Mesothelial cell of epicardium (in vitro differentiated cells): ENCODE measurements at places on chromosomes 12 and 14.

DNA sequence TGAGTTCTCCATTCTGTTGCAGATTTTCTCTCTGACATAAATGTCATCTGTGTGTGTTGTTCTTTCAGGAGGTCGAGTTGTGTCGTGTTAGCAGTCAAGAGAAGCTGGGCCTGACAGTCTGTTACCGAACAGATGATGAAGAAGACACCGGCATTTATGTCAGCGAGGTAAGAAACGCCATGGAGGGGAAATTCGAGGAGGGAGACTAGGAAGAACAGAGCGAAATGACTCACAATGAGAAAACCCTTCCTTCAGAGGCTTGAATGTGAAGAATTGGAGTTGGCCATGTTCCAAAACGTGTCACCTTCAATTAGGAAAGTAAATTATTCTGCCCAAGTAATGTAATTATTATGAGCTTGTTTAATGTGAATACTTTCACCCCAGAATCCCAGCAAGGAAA lies 364.5 kb downstream of the PDZRN4 start:
- no peaks in the 10 kb centered on the region for H3K36me3 ChIP-seq
- no peak overlapping the region for H3K4me3 ChIP-seq
- peaks cover 17% of the 10 kb centered on the region for H3K4me1 ChIP-seq
- DNase-seq: no peak
- H3K27me3 ChIP-seq: peaks cover 7% of the 10 kb centered on the region
- H3K27ac ChIP-seq: no peak overlapping the region

- H3K4me3 ChIP-seq: no peak overlapping the region
- H3K27ac ChIP-seq: no peak overlapping the region
- no peaks in the 10 kb centered on the region for H3K27me3 ChIP-seq
Measured at GRCh38 chr12:12460935-12461922, 101.4 kb downstream of the DUSP16 start.

DNA sequence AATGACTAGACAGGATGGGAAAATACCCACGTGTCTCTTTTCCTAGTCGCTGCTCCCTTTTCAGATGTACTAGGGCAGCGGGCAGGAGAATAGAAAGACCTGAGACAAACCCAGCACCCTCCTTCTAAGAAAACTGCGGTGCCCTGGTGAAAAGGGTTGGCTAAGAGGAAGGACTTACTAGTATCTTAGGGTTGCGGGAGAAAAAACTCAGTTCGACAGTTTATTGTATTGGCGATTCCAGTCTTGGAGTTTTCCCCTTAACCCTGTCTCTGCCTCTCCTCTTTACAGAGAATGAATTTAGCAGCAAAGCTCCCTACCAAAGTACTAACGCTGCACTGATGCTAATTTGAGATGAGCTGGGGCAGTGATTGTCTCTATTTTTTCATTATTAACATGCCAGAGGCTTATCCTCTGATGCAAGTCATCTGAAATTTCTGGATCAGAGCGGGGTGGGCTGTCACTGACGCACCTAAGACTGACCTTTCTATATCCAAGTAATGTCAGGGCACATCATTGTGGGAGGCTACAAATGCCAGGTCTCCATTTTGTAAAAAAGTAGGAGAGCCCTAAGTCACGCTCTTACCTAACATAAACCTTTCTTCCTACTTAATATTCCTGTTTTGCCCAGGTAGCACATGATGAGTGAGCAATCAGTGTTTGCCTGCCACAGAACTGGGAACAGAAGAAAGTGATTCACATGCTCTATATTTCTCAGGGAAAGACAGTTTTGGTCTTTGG lies 916 bp upstream of the PAWR start:
- H3K4me1 ChIP-seq: peaks cover 42% of the 10 kb centered on the region
- no peaks in the 10 kb centered on the region for H3K36me3 ChIP-seq
- H3K27ac ChIP-seq: peak overlapping the region; percentile 98
- H3K4me3 ChIP-seq: peak overlapping the region; percentile 85

- H3K4me1 ChIP-seq: peaks cover 85% of the 10 kb centered on the region
- H3K4me3 ChIP-seq: no peak overlapping the region
- H3K27me3 ChIP-seq: no peaks in the 10 kb centered on the region
- H3K36me3 ChIP-seq: no peaks in the 10 kb centered on the region
- peak; percentile 54 for DNase-seq
Measured at GRCh38 chr14:76918256-76918781, 92.1 kb downstream of the LRRC74A start.

DNA sequence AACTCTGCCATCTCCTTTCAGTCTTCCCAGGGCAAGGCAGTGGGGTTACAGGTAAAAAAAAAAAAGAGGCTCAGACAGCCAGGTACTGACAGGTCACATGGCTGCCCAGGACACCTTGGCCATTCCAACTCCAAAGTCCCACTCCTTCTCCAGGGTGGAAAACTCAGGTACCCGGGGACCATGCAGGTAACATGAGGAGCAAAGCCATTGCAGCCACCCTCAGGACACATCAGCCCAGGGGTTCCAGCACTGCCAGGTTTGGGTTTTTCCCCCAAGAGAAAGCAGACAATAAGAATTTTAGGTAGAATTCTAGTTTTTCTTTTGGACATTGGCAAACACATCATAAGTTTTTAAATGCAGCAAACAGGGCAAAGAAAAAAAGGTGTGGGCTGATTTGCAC lies 15.3 kb downstream of the FAM222A start:
- no peak for DNase-seq
- H3K27ac ChIP-seq: no peak overlapping the region
- H3K4me3 ChIP-seq: no peak overlapping the region
- no peaks in the 10 kb centered on the region for H3K36me3 ChIP-seq
- H3K27me3 ChIP-seq: peaks cover 18% of the 10 kb centered on the region

DNA sequence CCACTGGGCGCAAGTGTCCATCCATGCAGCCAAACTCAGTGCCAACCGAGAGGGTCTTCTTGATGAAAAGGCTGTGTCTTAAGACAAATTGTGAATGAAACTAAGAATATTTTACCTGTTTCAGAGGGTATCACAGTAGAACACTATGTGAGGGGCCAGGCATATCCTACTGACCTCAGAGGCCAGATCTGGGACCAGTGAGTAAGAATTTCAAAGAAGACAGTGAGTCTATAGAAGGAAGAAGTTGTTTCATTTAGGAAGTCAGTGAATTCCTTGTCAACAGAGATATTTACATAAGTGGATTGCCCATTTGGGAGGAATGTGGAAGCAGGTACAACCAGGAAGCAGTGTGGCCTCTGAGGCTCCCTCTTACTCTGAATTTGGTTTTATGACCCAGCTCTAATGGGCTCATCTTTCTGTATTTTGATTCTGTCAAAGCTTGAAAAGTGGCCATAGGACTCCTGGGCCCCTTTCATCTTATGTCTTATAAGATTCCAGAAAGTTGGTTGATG lies 137.4 kb downstream of the ZNF664 start:
- no peaks in the 10 kb centered on the region for H3K36me3 ChIP-seq
- H3K4me1 ChIP-seq: peaks cover 16% of the 10 kb centered on the region
- no peak for DNase-seq
- H3K4me3 ChIP-seq: no peak overlapping the region

- H3K4me1 ChIP-seq: peaks cover 39% of the 10 kb centered on the region
- H3K27me3 ChIP-seq: no peaks in the 10 kb centered on the region
- DNase-seq: no peak
- H3K36me3 ChIP-seq: no peaks in the 10 kb centered on the region
- H3K4me3 ChIP-seq: no peak overlapping the region
- H3K27ac ChIP-seq: peak overlapping the region; percentile 28
Measured at GRCh38 chr12:39393890-39394289, 49.0 kb downstream of the KIF21A start.

DNA sequence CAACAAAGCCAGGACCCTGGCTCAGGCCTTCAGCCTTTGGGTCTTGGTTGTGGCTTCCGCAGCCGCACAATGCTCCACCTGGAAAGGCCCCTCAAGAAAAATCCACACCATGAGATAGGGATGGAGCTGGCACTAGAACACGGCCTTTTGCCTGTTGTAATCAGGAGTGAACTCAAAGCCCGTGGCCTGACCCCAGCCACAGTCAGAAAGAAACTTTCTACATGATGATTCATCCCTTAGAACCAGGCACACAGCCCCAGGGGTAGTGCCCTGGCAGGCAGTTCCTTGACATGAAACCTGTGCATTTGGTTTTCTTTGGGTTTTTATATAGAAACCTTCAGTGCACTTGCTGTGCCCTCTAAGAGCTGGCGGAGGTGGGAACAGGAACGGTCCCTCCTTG lies 5.1 kb downstream of the CLMN start:
- peaks cover 15% of the 10 kb centered on the region for H3K36me3 ChIP-seq
- no peak for DNase-seq
- peaks cover 59% of the 10 kb centered on the region for H3K4me1 ChIP-seq
- no peaks in the 10 kb centered on the region for H3K27me3 ChIP-seq
- H3K27ac ChIP-seq: no peak overlapping the region
- no peak overlapping the region for H3K4me3 ChIP-seq

GRCh38 chr12:94260717-94261116 lies 112.3 kb downstream of the PLXNC1 start:
- H3K4me3 ChIP-seq: no peak overlapping the region
- peaks cover under 1% of the 10 kb centered on the region for H3K27me3 ChIP-seq
- H3K27ac ChIP-seq: peak overlapping the region; percentile 98
- peaks cover 51% of the 10 kb centered on the region for H3K4me1 ChIP-seq
- no peak for DNase-seq

GRCh38 chr12:110269622-110270124 lies 11.4 kb upstream of the ATP2A2 start:
- H3K4me3 ChIP-seq: peak overlapping the region; percentile 5
- no peak for DNase-seq
- H3K27me3 ChIP-seq: no peaks in the 10 kb centered on the region

DNA sequence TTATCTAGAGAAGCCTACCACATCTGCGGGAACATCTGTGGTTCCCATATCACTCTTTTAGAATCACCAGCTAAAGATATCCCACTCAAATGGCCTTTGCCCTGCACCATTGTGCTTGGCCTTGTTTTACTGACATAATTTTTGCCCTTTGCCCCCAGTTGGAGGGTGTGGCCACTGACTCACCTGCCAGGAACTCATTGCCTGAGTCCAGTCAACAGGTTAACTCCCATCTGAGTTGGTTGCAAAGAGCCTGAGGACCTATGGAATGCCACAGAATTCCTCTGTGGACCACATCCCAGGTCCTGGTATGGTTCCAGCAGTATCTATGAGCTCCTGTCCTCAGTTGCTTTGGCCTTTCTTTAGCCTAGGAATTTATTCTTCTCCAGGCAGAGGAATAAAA lies 55.7 kb upstream of the PTGR2 start:
- H3K27ac ChIP-seq: no peak overlapping the region
- peaks cover 20% of the 10 kb centered on the region for H3K4me1 ChIP-seq
- H3K36me3 ChIP-seq: no peaks in the 10 kb centered on the region

- no peaks in the 10 kb centered on the region for H3K36me3 ChIP-seq
- no peaks in the 10 kb centered on the region for H3K4me1 ChIP-seq
- DNase-seq: no peak
- H3K4me3 ChIP-seq: no peak overlapping the region
- H3K27me3 ChIP-seq: no peaks in the 10 kb centered on the region
Measured at GRCh38 chr14:38790916-38791315, 312.1 kb downstream of the SEC23A start.

- H3K4me1 ChIP-seq: peaks cover 25% of the 10 kb centered on the region
- H3K36me3 ChIP-seq: peaks cover 2% of the 10 kb centered on the region
- no peak for DNase-seq
Measured at GRCh38 chr12:84561351-84561750, 351.2 kb downstream of the SLC6A15 start.

- no peak overlapping the region for H3K27ac ChIP-seq
- H3K4me1 ChIP-seq: no peaks in the 10 kb centered on the region
- no peak overlapping the region for H3K4me3 ChIP-seq
- DNase-seq: no peak
Measured at GRCh38 chr12:54605138-54605970, 16.9 kb upstream of the PPP1R1A start.

DNA sequence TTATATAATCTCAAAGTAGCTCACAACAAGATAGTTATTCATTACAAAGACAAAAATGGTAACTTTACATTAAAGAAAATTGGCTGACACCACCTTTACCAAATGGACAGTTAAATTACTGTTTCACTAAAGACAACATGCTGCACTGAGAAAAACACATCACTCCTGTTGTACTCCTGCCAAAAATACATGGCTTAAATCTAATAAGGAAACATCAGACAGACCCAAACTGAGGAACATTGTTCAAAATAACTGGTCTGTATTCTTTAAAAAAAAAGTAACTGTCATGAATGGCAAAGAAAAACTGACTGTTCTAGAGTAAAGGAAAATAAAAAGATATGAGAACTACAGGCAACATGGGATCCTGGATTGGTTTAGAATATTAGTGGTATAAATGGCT lies 151.3 kb upstream of the DCN start:
- H3K4me1 ChIP-seq: peaks cover 29% of the 10 kb centered on the region
- H3K27ac ChIP-seq: peak overlapping the region; percentile 6

DNA sequence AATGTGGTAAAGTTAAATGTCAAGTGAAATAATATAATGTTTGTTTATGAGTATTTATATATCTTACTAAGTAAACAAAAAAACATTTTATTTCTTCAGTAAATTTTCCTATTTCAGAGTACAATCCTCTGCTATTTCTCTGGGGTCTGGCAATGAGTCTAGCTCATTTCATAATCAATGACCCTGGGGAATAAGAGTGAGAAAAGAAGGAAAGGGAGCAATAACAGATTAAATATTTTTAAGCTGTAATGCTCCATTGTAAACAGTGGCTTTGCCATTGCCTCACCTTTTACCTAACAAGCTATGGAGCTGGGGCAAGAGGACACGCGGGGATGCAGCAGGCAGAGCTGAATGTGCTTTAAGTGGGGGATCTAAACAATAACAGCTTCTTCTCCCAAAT lies 1071.9 kb downstream of the FLRT2 start:
- no peak overlapping the region for H3K27ac ChIP-seq
- H3K4me1 ChIP-seq: peaks cover 2% of the 10 kb centered on the region
- no peak for DNase-seq
- H3K36me3 ChIP-seq: no peaks in the 10 kb centered on the region
- no peak overlapping the region for H3K4me3 ChIP-seq
- peaks cover 2% of the 10 kb centered on the region for H3K27me3 ChIP-seq

DNA sequence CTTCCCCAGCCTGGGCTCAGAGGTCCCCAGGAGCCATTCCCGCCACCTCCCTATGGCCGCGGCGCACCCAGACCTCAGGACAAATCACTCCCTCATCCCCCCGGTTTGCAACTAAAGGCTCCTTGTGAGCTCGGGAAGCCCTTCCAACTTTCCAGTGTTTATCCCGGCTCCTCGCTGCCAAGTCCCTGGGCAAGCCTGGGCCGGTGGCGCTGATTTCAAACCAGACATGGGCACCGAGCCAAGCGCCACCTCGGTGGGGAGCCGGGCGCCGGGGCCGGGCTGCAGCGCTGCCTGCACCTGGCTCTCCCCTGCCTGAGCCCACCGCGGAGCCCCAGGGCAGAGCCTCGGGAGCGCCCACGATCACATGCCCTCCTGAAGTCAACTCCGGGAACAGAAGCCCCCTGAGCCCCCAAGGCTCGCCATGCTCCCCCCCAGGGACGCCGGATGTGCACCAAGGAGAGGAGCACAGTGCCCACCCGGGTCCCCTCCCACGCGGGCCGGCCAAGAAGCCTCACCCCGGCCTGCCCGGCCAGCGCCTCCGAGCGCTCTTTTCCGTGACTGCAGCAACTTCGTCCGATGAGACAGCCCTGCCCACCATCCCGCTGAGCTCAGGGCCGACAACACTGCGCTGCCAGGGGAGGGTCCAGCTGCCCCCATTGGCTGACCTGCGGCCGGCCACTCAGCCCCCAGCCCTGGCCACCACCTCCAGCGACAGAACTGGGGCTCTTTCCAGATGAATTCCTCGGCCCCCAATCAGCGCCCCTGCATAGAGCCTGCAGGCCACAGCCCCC lies 50.0 kb downstream of the NCOR2 start:
- H3K36me3 ChIP-seq: peaks cover 11% of the 10 kb centered on the region
- H3K27ac ChIP-seq: peak overlapping the region; percentile 100
- H3K27me3 ChIP-seq: no peaks in the 10 kb centered on the region
- H3K4me3 ChIP-seq: peak overlapping the region; percentile 85

GRCh38 chr14:88209273-88209672 lies 113.8 kb downstream of the KCNK10 start:
- no peak overlapping the region for H3K4me3 ChIP-seq
- no peak overlapping the region for H3K27ac ChIP-seq
- no peaks in the 10 kb centered on the region for H3K36me3 ChIP-seq
- H3K4me1 ChIP-seq: peaks cover 2% of the 10 kb centered on the region
- H3K27me3 ChIP-seq: peaks cover 14% of the 10 kb centered on the region
- no peak for DNase-seq
